ENCODE measurements at places on chromosomes 2 and 18.

DNA sequence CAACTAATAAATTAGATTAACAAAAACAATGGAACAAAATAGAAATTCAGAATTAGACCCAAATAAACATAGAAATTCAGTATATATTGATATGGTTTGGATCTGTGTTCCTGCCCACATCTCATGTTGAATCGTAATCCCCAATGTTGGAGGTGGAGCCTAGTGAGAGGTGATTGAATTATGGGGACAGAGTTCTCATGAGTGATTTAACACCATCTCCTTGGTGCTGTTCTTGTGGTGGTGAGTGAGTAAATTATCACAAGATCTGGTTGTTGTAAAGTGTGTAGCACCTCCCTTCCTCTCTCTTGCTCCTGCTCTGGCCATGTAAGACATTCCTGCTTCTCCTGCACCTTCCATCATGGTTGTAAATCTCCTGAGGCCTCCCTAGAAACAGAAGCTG is 16.6 kb upstream of the B4GALT6 start:
- no peak for DNase-seq

- no peak for DNase-seq
These were observed 69.9 kb upstream of the STK39 start for GRCh38 chr2:168317282-168317681.

DNA sequence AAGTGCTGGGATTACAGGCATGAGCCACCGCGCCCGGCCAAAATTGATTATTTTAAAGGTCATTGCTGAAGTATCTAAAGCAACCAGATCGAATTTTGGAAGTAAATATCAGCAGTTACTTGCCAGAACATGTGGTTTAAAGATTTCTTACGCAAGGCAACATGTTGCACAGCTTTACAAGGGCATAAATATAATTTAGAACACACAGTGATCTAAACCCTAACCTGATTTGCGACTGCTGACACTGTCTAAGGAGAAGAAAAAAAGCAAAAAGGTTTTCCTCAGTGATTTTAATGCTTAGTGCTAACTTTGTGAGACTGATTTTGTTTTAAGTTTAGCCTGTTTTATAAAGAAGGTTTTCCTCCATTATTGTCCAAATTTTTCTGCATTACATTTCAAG is 569.9 kb upstream of the LINC00305 start:
- DNase-seq = no peak

DNA sequence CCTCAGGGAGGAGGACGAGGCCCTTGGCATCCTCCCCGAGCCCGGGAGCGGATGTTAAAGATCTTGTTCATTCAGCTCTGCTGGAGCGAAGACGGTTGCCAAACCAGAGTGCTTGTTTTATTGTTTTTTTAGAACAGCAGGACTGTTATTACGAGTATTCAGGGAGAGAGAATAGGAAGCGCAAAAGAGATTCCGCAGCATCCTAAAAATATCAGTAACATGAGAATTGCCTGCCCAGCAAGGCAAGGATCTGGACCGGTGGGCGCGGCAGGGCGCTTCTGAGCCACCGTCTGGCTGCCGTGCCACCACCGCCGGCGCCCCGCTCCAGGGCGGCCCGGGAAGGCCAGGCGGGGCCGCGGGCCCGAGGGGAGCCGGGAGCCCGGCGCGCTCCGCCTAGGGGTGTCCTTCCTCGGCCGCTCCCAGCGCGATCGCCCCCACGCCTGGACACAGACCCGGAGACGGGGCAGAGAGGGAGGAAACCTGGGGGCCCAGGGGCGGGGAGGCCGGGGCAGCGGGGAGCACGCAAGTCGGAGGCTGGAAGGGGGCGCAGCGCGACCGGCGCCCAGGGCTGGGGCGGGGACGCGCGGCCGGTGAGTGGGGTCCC is 843 bp downstream of the CYS1 start:
- no peak for DNase-seq

GRCh38 chr2:107589079-107589491 is 237.6 kb upstream of the RGPD4 start:
- no peak for DNase-seq

- DNase-seq = no peak
These were observed 275.9 kb downstream of the TMX3 start for GRCh38 chr18:68438983-68439382.

DNA sequence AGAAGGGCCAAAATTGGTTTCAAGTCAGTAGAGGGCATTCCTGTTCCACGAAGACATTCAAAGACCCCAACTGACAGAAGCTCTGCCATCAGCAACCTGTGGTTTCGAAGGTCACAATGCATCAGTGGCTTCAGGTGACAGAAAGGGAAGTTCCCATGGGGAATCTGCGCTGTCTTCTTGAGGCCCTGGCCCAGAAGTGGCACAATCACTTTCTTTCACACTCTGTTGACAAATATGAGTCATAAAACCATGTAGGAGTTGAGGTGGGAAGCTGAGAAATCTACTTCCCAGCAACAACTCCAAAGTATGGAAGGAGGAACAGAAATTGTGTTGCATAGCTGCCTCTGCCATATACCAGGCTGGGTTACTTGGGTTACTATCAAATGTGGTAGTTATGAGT is 621.1 kb upstream of the FANCL start:
- no peak for DNase-seq

- DNase-seq = no peak
These were observed 81.1 kb downstream of the SLC66A3 start for GRCh38 chr2:11236335-11236734.

- DNase-seq = no peak
These were observed 84.8 kb downstream of the ACTR3 start for GRCh38 chr2:113974727-113975126.

DNA sequence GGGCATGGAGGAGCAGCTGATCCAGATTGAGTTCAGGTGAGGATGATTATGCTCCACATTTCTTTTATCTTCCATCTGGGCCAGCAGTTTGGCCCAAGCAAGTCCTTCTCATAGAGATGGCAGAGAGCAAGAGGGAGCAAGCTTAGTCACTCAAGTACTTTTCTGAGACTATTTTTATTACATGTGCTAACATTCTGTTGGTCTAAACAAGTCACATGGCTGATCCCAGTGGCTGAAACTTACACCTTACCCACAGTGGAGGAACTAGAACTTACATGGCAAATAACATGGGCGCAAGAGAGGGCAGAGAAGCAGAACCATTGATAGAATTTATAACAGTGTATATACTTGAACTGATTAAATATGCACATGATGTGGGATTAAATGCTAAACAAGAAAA is 105.7 kb downstream of the KYNU start:
- DNase-seq = no peak

GRCh38 chr2:119487434-119488244 is 36.6 kb downstream of the SCTR start:
- DNase-seq = no peak

- no peak for DNase-seq
These were observed 238.2 kb downstream of the SATB2 start for GRCh38 chr2:199219551-199219950.

GRCh38 chr2:137156221-137156844 is 391.0 kb downstream of the THSD7B start:
- DNase-seq = no peak

DNA sequence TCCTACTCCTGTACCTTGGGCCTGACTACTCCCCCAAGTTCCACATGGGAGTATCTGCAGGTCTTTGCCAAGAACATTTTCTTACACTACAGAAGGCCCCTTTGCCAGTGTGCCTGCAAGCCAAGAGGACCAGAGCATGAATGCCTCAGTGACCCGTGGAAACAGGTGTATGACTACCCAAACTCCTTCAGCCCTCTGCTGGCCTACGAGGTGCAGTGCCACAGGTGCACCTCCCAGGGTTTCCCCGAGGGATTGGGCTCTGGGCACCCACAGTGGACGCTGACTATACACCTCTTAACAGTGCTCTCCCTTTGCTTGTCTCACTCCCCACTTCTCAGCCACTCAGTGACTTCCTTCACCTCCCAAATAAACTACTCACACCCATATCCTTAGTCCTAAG is 91.4 kb downstream of the COL6A3 start:
- no peak for DNase-seq

GRCh38 chr2:28670856-28671255 is 80.8 kb upstream of the PPP1CB start:
- DNase-seq = no peak

- DNase-seq = no peak
These were observed 38.7 kb downstream of the STK39 start for GRCh38 chr2:168208652-168209051.
